ENCODE measurements at places on chromosomes 1 and 21.
A peak's percentile ranks its signal among the peaks of the same experiment; 100 is the strongest.

DNA sequence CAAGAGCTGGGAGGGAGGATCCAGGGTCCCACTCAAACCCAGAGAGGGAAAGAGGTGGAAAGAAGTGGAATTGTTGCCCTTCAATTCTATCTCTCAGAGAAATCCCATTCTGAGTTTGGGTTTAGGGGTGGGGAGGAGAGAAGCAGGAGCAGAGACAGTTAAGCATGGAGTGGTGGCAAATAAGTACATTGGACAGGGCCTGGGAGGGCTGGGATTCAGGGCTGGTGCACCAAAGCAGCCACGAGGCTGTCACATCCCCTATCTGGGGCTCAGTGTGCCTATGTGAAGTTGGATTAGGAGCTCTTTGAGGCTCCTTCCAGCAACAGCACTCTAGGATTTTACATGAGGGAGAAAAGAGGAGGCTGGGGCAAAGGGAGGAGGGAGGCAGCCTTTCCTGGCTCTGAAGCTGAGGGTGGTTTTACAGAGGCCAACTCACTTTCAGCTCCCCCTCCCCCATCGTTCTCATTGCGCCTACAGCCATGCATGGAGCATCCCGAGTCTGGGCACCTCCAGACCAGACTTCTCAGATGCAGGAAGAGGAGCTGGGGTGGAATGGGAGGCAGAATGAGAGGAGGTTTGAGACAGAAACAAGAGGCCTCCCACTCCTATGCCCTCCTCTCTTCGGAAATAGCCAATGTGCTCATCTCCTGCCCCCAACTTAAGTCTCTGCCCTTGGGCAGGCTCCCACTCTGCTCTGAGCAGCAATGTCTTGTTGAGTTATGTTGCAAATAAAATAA, 3.0 kb upstream of the SYT6 start:
- no peak for DNase-seq

GRCh38 chr1:25795946-25796810, 3.8 kb upstream of the SELENON start:
- DNase-seq, result no peak

DNA sequence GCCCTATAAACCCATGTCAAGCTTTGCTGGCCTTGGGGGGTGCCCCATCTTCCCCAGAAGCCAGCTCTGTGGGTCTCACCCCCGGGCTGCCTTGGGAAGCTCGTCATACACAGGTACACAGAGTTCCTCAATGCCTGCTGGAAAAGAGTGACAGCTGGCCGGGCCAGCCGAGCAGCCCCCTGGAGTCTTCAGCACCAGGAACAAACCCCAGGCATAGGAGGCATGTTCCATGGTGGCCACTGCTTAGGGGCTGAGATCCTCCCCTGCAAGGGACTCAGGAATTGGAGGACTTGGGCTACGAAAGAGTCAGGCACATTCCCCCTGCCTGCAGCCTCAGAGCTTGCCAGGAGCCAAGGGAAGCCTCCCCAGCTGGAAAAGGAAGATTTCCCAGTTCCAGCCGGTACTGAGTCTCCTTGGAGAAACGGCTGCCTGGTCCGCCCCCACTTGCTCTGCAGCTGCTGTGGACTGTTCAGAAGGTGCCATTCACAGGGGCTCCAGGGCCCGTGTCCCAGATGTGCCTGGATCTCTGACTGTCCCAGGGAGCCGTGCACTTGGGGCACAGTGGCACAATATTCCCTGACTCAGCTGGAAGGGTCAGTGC, 89.5 kb downstream of the STUM start:
- DNase-seq, result no peak

DNA sequence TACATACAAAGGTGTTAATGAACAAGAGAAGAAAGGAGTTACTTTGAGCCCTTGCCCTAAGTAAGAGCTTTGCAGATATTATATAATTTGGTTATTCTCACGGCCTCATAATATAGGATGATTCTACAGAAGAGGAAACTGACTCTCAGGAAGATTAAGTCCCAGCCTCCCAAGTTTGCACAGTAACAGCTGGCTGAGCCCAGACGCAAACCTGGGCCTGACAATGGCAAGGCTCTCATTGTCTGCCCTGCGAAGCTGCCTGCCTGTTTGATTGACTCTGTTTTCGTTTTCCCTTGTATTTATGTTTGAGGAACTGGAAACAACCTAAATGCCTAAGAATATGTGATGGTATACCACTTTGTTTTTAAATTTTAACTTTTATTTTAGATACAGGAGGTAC, 76.2 kb upstream of the PGBD5 start:
- DNase-seq, result no peak

DNA sequence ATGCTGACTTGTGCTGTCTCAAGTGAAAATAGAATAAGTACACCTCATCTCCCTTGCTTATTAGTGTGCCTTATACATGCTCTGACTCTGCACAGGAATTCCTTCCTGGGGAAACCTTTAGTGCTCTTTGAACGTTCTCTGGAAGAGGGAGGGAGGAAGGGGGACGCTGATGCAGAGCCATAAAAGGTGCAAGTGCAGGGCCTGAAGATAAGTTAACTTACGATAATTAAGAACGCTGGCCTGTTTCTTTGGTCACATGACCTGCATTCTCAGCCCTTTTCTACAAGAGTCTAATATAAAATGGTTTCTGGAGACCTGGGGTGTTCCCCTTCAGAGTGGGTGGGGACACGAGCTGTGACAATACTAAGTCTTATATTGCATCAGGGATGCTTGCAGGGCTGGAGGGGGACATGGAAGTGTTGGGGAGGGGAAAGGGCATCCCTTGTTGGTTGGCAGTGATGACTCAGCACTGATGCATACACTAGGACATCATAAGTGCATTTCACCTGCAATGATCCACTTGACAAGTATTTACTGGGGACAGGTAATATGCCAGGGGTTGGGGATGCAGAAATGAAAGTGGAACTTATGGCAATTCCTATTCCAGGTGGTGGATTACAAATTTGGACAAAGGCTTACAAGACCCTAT, 26.3 kb upstream of the KIAA0040 start:
- no peak for DNase-seq

GRCh38 chr1:182784556-182785171, 4.9 kb upstream of the NPL start:
- DNase-seq, result peak; percentile 49

GRCh38 chr1:24020470-24020869, 40.3 kb upstream of the SRSF10 start:
- DNase-seq, result no peak

DNA sequence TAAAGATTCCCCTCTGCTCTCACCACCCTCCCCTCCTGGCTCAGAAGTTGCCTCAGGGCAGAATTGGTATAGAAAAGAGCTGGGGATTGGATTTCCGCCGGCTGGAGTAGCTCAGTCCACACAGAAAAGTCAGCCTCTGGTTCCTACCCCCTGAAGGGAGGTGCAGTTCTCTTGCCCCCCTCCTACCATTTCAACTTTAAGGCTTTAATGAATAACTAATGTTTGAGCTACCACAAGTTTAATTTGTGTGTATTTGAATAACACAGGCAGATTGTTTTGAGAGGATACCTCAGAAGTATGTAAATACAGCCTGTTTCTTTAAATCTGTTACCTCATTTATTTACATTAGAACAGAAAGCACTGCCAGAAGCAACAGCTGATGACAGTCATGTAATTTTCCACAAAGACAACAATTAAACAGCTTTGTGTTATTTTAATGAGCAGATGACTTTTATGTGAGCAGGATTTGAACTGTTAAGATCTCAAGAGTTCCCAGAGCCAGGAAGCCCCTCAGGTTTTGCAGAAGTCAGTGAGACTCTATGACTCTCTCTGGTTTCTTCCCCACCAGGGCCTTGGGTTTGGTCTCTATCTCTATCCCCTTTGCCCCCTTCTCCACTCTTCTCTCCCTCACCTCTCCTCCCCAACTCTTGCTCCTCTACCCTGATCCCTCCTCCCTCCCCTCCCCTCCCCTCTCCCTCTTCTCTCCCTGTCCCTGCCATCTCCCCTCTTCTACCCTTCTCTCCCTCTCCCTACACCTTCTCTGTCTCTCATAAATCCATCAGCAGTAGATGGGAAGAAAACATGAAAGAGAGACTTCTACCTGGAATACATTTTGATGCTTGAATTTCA, 26.3 kb downstream of the DUSP10 start:
- DNase-seq, result no peak

GRCh38 chr21:30646904-30647414, 4.3 kb downstream of the KRTAP20-3 start:
- DNase-seq, result no peak

DNA sequence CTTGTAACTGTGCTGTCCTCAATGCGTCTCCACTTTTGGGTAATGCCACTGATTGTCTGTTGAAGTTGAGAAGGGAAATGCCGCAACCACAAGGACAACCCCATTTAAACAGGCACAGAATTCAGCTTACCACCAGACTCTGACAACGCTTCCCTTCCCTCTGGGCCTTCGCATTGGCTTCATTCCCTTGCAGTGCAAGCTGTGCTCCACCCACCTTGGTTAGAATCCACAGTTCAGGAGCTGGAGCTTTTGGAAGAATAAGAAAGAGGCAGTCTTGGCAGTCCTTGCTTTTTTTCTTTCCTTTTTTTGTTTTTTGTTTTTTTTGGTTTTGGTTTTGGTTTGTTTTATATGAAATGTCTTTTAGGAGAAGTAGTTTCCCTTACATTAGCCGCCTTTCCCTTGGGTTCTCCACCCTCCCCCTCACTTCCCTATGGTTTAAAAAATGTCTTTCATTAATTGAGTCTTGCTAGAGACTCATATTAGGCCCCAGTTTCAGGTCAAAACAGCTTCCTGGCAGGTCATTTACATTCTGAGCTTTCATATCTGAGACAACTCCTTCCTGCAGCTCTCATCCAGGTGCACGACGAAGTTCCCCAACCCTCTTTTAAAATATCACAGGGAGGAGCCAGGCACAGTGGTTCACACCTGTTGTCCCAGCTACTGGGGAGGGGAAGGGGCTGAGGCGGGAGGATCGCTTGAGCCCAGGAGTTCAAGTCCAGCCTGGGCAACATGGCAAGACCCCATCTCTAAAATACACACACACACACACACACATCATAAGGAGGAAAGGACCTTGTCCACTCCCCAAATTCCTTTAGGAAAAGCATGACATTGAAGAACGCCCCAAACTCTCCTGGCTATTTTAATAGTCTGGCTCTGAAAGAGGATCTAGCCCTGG, 20.7 kb upstream of the LAX1 start:
- no peak for DNase-seq

DNA sequence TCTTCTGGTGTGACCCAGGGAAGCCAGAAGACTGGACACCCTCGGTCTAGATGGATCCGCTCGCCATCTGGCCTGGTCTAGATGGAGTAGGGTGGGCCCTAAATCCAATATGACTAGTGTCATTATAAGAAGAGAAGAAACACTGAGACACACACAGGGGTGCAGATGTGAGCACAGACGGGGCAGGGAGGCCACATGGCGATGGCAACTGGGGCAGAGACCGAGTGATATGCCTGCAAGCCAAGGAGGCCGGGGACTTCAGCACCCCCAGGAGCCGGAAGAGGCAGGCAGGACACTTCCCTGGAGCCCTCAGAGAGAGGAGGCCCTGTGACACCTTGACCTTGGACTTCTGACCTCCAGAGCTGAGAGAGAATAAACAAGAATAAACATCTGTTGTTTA, 5.6 kb upstream of the TFF3 start:
- no peak for DNase-seq

GRCh38 chr1:203672346-203672745, 45.7 kb downstream of the ATP2B4 start:
- no peak for DNase-seq

- DNase-seq, result no peak
Observed at GRCh38 chr1:56938646-56939045, 27.2 kb downstream of the C8B start.

Measured in LoVo (cell line).